ENCODE measurements at places on chromosomes 6 and 20. TPM values are rescaled to one million over a fixed set of nuclear protein-coding genes. Genes with fewer than 3 reads are reported as not detected.

The PTK6 gene
- 0.38 TPM for polyA plus RNA-seq

DNA sequence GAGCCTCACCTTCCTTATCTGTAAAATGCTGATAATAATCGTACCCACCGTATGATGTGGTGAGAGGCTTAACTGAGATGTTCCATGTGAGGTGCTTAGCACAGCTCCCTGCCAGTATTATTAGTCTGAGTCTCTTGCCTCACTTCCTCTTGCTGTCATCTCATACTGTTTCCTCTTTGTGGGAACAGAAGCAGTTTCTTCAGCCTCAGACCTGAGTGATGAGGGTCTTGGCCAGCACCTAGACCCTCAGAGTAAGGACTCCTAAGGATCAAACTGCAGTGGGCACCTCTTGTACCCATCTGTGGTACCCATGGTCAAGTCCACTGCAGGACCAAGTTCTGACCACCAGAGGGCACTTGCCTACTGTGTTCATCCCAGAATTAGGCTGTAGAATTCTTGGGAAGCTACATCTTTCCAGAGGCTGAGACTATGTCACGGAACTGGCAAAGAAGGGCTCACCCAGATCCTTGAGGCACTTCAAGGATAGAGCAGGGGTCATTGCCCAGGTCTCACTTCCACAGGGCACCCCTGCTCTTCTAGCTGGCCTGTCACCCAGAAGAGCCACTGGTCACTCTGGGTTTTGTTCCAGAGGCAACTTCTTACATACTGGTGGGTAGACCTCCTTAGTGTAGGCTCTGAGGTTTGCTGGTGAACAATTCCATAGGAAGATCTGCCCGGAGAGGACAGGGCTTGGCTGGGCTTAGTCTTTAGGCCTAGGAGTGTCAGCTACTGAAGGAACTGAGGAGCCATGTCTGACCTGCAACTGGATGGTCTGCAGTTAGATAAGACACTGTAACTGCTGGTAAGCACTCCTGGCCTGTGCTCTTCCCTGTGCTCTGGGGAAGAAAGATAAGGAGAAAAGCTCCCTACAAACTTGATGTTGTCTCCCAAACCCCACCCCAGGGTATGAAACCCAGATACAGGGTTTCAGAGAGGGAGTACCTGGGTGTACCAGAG is 20.6 kb upstream of the SGK2 start:
- peak; percentile 38 for DNase-seq

- no peak for DNase-seq
Measured at GRCh38 chr6:120363429-120363828, 970.9 kb downstream of the TBC1D32 start.

DNA sequence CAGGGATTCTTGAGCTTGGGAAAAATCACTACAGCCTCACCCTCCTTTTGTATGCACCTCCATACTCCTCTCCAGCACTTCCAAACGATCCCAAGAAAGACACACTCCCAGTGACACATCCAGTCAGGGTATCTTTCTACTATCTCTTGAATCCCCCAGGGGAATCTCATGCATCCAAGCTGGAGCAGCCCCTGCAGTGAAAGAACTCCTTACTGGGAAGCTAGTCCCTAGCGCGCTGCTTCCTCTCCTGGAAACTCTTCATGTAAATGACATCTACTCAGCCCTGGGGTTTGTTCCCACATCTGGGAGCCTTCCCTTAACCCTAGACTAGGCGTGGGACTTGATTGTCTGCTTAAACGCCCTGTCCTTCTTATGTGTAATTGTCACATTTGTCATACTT is 329.1 kb upstream of the QKI start:
- no peak for DNase-seq

DNA sequence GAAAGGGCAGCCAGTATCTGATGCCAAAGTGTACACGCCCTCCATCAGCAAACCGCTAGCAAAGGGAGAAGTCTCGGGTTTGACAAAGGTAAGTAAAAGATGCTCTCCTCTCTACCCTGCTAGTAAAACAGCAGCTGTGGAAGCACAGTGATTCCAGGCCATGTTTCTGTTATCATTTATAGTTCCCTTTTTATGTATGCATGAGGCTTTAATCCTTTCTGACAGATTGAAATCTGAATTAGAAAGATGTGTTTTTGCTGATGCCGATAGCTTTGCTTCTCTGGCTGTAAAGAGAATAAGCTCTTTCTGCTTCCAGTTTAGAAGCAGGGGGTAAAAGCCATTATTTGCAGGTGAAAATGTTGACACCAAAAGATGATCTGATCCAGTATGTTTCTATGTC is 392.4 kb upstream of the SOX4 start:
- DNase-seq: no peak

GRCh38 chr6:79789896-79790295 is 157.5 kb downstream of the ELOVL4 start:
- DNase-seq: no peak

All from muscle of back (tissue), 13 donors.